ENCODE measurements at places on chromosomes 7 and 10.

- peak; percentile 52 for DNase-seq
These were observed 68.3 kb downstream of the NAMPT start for GRCh38 chr7:106216517-106216922.

- DNase-seq = peak; percentile 27
These were observed 101.1 kb upstream of the ABCB5 start for GRCh38 chr7:20514364-20514763.

- no peak for DNase-seq
These were observed 9.5 kb upstream of the EFCAB10 start for GRCh38 chr7:105590793-105591192.

GRCh38 chr7:88357781-88358525, 51.3 kb upstream of the STEAP4 start:
- DNase-seq = no peak

DNA sequence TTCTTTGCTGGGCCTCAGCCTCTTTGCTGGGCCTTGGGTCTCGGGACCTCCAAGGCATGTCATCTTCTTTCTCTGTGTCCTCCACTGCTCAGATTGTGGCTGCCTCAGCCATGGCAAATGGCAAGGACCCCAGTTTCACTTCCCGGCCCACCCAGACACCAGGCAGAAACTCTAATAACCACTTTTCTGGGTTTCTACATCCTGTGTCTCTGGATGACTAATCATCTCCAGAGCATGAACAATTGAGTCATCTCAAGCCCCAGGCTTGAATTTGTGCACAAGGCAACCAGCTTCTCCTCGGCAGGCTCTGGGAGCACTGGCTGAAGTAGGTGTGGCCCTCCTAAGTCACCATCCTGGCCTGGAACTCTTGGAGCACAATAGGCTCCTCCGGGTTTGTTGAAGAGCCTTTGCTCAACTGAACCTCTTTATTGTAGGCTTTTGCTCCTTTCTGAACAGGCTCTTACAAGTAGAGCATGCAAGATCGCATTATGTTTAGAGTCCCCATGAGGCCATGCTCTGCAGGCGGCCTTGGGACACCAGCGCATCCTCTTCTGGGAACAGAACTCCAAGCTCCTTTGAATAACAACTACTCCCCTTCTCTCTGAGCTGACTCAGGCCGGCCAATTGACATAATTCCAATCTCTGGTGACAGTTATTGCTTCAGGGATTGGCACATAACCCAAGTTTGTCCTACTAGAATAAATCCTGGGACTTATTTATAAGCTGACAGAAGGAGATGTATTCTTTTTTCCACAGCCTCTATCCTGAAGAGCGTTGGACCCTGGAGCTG, 218.1 kb downstream of the WDR11 start:
- no peak for DNase-seq

DNA sequence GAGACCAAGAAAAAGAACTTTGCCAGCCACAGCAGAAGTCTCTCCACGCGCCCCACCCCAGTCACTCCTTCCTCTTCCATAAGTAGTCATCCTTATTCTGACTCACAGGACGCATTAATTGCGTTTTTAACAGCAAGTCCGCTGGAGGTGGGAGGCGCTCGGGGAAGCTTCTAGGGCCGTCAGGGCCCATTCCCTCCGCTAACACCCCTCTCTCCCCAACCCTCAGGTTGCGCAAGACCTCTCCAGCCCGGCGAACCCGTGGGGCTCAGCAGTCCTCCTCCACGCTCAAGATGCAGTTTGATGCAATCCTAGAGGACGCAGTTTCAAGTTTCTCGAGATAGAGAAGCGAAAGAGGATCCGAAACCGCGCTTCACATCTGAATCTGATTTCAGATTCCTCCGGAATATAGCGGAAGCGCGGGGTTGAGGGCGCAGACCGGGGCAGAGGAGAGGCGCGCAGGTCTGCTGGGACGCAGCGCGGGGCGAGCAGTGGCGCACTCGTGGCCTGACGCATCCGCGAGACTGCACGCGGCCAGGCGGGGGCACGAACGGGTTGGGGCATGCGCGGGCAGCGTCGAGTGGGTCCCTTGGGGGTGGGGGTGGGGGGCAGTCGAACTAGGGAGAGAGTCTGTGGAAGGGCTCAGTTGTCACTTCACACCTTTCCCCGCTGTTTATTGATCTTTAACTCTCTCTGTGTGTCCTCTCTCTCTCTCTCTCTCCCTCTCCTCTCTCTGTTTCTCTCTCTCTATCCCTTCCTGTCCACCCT, 37.8 kb upstream of the PSAP start:
- DNase-seq = peak; percentile 75

DNA sequence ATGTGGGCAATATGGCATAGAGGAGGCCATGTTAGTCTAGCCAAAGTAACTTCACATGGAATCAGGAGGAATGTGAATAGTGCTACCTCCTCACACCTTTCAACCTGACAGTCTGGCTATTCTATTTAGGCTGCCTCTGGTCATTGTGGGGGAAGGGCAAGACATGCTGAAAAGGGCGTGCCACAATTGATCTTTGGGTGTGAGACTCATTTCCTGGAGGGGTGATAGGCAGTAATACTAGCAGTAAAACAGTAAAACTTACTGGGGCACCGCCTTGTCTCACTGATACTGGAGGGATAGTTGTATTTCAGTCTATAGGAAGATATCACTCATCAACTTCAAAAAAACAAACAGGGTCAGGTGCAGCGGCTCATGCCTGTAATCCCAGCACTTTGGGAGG, 88.7 kb downstream of the TMEM168 start:
- no peak for DNase-seq

- DNase-seq = peak; percentile 13
These were observed 118.0 kb downstream of the OTUD1 start for GRCh38 chr10:23556727-23557440.

DNA sequence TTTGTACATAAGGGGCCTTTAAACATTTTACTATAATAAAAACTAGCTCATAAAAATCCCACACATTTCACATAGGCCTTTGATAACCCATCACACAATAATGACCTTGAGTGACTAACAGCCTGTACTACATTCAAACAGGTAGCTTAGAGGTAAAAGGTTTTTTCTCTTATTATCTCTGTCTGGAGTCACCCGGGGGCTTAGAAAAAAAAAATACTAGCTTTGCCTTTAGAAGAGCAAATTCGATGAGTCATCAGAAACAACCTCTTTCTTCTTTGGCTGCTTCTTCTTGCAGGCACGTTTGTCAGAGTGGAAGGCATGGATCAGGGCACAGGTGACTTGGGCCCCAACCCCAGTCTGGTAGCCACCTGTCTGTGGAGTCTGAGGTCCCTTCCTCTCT, 43.4 kb upstream of the ADO start:
- no peak for DNase-seq

GRCh38 chr10:60944058-60944909, at the start of gene RHOBTB1:
RHOBTB1 (minus strand) TSS chr10:60944185; CDS start chr10:60911542, 32,643 bp downstream.
- peak; percentile 70 for DNase-seq

DNA sequence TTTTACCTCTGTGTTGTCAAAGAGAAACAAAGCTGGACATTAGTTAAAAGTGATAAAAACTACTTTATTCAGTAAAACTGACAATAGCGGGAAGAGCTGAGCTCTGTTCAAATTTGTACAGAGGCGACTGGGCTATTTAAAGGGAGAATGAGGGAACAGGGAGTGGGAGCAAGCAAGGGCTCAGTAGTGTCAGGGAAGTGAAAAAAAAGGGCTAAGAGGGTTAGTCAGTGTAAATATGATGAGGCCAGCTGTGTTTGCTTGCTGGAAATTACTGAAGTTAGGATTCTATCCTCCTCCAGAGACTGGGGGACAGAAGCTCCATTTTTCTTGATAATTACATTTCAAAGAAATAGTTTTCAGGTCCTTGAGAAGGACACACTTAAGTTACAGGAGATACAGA, 232.5 kb downstream of the SH2D4B start:
- no peak for DNase-seq

GRCh38 chr10:11825796-11826414, 2.7 kb downstream of the PROSER2 start:
- no peak for DNase-seq

- no peak for DNase-seq
These were observed 288.9 kb upstream of the SEMA3C start for GRCh38 chr7:81207801-81208200.

GRCh38 chr10:102776779-102777456, 33.2 kb downstream of the WBP1L start:
- peak; percentile 15 for DNase-seq

DNA sequence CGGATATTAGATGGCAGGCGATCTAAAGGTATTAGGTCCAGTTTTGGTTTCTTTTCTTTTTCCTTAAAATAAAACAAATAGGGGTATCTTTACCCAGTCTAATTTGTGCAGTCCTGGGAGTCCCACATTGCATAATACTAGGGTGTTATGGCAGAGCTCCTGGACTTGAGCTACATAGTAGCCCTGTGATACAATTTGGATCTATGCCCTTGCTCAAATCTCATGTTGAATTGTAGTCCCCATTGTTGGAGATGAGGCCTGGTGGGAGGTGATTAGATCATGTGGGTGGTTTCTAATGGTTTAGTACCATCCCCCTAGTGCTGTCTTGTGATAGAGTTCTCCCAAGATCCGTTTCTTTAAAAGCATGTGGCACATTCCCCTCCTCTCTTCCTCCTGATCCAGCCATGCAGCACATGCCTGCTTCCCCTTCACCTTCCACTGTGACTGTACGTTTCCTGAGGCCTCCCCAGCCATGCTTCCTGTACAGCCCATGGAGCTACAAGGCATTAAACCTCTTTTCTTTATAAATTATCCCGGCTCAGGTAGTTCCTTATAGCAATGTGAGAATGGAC, 141.9 kb downstream of the RPS24 start:
- no peak for DNase-seq

GRCh38 chr7:40098810-40099209, 35.6 kb downstream of the MPLKIP start:
- no peak for DNase-seq

- peak; percentile 41 for DNase-seq
These were observed 59.3 kb upstream of the IL6 start for GRCh38 chr7:22667562-22668239.

- DNase-seq = no peak
These were observed 12.0 kb upstream of the GSAP start for GRCh38 chr7:77427996-77428603.

DNA sequence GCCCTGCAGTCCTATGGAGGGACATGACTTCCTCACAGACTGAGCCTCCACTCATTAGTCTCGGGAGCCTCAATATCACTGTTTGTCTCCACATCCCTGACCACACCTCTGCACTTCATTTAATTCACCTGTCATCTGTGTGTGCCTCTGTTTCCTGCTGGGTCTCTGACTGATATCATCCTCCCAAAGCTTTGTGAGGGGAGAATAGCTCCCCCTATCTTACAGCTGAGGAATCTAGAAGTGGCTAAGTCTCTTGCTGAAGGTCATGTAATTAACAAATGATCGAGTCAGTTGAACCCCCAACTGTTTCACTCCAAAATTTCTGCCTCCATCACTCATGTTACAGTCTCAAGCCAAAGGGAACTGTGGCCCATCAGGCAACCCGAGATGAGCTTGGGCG, 5.5 kb upstream of the CPXM2 start:
- DNase-seq = no peak

GRCh38 chr7:107643938-107644308, 16.7 kb upstream of the SLC26A4 start:
- no peak for DNase-seq

- DNase-seq = no peak
These were observed 176.5 kb downstream of the EXOC4 start for GRCh38 chr7:133429371-133429770.

DNA sequence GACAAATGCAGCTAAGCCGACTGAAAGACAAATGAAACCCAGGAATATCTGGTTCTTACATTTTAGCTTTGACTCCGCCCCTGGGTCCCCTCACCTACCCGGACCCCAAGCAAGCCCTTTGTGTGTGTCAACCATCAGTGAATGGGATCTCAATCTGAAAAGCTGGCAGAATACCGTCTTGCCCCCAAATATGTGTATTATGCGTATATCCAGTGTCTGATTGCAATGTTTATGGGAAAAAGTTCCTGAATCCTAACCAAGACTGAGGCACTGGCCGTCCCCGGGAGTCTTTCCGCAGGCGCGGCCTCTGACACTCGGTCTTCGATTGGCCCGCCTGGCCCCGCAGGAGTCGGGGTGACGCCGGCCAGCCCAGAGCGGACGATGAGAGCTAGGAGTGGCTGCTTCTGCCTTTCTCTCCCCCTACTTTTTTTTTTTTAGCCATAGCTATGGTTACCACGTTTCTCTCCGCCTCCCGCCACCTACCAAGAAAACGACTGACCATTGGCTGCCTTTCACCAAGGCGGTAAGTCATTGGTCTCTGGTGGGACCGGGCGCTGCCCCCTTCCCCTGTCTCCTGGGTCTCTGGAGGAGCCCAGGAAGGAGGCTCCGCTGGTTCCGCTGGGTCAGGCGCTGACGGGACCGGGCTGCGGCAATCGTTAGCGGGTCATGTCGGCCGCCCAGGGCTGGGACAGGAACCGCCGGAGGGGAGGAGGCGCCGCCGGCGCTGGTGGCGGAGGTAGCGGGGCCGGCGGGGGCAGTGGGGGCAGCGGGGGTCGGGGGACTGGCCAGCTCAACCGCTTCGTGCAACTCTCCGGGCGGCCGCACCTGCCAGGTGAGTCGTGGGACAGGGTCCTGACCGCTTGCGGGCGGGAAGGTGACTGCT, at the start of gene KLHDC10:
TSS of gene KLHDC10 (plus strand) at position 557 of the 883 bp plus-strand sequence. CDS start at position 667, 110 bp downstream.
- peak; percentile 81 for DNase-seq

GRCh38 chr10:43045631-43046287, 31.1 kb upstream of the RET start:
- no peak for DNase-seq

DNA sequence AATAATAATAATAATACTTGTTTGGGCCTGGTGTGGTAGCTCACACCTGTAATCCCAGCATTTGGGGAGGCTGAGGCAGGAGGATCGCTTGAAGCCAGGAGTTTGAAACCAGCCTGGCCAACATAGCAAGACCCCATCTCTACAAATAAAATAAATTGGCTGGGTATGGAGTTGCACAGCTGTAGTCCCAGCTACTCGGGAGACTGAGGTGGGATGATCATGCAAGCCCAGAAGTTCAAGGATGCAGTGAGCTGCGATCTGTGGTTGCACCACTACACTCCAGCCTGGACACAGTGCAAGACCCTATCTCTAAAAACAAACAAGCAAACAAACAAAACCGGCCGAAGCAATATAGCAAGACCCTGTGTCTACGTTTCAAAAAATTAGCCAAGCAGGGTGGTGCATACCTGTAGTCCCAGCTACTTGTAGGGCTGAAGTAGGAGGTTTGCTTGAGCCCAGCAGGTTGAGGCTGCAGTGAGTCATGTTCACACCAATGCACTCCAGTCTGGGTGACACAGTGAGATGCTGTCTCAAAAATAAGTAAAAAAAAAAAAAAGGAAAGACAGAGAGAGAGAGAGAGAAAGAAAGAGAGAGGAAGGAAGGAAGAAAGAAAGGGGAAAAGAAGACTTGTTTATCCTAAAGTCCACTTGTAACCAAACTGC, 85.6 kb upstream of the KDM7A start:
- DNase-seq = no peak

DNA sequence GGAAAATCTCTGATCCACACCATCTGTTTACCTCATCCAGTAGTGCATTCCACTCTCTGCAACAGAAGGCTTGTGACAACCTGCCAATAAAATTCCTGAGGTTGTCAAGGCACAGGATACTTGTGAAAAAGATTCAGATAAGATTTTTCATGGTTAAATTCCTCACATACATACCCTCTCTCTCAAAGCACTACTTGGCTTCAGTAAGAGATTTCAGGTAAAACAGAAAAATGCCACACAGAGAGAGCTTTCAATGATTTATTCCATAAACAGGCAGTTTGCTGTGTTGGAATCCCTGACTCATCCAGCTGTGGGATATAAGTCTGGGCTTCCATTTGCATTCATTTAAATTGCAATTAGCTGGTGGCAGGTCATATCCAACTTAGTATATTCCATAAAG, 99.7 kb upstream of the CAV2 start:
- peak; percentile 4 for DNase-seq

- DNase-seq = no peak
These were observed 40.6 kb downstream of the SEC23IP start for GRCh38 chr10:119933179-119933578.

GRCh38 chr10:93259126-93259525, 185.4 kb downstream of the CYP26A1 start:
- DNase-seq = no peak
